ENCODE measurements at places on chromosomes 12 and 14.

DNA sequence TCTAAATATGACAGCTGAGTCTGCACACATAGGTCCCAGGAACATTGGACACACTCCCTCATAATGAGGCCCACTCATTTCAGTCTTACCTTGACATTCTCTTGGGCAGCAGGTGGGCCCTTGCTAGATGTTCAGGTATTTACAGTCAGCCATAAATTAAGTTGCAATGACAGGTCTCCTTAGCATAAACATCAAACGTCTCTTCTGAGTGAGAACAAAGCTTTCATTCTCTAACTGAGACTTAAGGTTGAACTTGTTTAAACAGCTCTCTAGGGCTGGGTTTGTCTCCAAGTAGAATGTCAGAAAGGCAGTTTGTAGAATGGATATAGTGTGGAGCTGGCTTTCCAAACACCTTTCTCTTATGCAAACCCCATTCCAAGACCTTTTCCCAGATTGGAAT lies 10.3 kb downstream of the ACVR1B start:
- no peak for DNase-seq

GRCh38 chr12:2297658-2298057 lies 244.9 kb downstream of the CACNA1C start:
- no peak for DNase-seq

DNA sequence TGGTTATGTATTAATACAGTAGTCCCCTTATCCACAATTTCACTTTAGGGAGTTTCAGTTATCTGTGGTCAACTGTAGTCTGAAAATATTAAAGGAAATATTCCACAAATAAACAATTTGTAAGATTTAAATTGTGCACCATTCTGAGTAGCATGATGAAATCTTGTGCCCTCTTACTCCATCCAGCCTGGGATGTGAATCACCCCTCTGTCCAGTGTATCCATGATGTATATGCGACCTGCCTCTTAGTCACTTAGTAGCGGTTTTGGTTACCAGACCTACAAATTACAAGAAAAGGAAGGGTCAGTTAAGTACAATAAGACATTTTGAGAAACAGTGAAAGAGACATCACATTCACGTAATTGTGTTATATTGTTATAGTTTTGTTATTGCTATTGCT lies 39.9 kb upstream of the MDGA2 start:
- DNase-seq: no peak

- DNase-seq: no peak
These were observed 1.1 kb downstream of the LRP1 start for GRCh38 chr12:57129321-57129842.

DNA sequence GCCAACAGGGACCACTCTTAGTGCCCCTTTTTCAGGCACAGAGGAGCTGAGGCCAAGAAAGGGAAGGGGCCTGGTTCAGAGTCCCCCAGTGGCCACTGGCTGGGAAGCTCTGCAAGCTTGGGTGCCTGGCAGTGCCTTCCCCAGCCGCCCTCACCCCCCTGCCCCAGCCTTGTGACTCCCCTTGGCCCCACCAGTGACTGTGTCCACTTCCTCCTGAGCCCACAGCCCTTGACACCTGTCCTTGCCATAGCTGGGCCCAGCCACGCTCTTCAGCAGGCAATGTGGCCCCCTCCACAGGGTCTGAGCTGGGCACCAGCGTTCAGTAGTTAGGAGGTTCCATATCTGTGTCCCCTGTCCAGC lies 19.0 kb upstream of the C14orf180 start:
- no peak for DNase-seq
